Adipocyte (in vitro differentiated cells): ENCODE measurements at places on chromosomes 7 and 10.

- no peak for DNase-seq
These were observed 179.4 kb downstream of the SEMA3E start for GRCh38 chr7:83469491-83469890.

GRCh38 chr10:117741524-117741923 is 199.0 kb downstream of the EMX2 start:
- DNase-seq, result no peak

GRCh38 chr7:138049505-138050116 is 26.6 kb upstream of the AKR1D1 start:
- DNase-seq, result no peak

GRCh38 chr7:27601217-27601616 is 61.5 kb downstream of the HIBADH start:
- DNase-seq, result no peak

- DNase-seq, result no peak
These were observed 251.1 kb downstream of the IPMK start for GRCh38 chr10:58016614-58017013.

- DNase-seq, result no peak
These were observed 25.7 kb downstream of the PDIA4 start for GRCh38 chr7:149002604-149003003.

DNA sequence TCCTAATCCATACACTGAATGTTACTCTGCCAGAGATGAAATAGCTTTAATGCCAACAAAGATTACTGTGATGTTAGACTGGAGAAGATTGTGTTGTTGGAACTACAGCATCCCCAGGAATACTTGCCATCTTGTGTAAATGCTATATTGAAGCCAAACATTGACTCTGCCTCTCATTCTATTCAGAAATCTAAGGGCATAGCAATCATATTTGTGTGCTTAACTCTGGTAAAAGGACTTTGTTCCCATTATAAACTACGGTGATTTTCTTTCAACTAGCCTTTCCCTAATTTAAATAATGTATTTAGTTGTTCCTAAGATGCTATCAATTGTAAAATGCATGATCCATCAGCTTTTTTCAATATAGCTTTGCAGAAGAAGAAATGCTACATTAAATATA is 498.4 kb upstream of the LRRN3 start:
- DNase-seq, result peak; percentile 40

DNA sequence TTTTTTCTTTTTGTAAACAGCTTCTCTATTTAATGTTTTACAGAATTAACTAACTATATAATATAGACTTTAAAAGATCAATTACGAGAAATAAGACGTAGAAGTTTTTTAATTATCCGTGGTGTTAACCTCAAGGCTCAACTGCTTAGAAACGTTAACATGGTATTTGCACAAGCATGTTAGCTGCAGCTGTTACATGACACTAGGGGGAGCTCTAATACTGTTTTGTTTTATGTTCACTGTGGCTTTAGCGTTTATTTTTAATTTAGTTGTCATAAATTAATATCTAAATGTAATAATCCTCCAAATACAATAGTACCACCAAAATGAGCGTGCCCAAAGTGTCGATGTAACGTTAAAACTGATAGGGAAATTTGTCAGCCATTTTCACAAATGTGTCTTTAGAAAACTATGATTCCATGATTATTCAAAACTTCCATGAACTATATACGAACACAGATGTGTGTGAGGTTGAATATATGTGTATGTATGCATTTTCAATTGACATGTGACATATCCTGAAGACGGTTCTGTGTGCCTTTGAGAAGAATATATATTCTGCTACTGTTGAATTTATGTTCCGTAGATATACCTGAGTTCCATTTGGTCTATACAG is 828.8 kb upstream of the MBL2 start:
- peak; percentile 70 for DNase-seq

- no peak for DNase-seq
These were observed 23.7 kb downstream of the FGF8 start for GRCh38 chr10:101752241-101752640.

DNA sequence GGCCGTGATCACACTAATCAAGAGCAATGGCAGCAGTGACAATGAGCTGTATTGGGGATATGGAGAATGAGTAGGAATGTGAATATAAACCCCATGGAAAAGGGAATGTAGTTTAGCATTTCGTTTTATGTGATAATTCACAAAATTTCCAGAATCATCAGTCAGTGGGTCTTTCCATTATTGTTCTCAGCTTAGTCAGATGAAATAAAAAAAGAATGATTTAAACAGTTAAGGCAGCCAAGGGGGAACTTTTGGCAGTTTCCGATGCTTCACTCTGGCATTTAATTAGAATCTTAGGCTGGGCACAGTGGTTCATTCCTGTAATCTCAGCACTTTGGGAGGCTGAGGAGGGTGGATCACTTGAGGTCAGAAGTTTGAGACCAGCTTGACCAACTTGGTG is 86.6 kb downstream of the PRTFDC1 start:
- no peak for DNase-seq

GRCh38 chr7:31663072-31663471 is 23.9 kb upstream of the PPP1R17 start:
- no peak for DNase-seq
